NCI-H1436 treated with DMSO at 0.1 percent for 48 hours (cell line): ENCODE measurements at places on chromosomes 12 and 14.

- no peak for DNase-seq
Measured at GRCh38 chr14:91368776-91369416, 48.7 kb downstream of the CCDC88C start.

DNA sequence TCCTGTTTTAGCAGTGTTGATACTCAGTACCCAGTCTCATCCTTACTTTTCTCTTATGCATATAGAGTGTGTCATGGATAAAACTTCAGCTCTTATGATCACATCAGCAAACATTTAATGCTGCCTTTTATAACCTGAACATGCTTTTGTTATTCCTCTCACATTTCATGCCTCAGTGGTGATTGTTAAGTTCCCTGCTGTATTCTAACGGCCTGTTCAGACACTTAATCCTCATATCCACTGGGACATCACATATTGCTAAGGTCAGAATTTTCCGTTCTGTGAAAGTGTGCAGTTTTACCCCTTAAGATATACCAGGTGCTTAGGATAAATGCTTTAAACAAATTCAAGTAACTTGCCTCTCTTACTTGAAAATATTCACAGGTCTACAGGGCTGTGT lies 268.7 kb upstream of the SEL1L start:
- no peak for DNase-seq

GRCh38 chr14:30803185-30803584 lies 71.2 kb upstream of the COCH start:
- no peak for DNase-seq

- no peak for DNase-seq
Measured at GRCh38 chr14:94691660-94692034, 78.3 kb downstream of the GSC start.

- DNase-seq, result no peak
Measured at GRCh38 chr14:72154645-72155378, 222.6 kb downstream of the RGS6 start.

DNA sequence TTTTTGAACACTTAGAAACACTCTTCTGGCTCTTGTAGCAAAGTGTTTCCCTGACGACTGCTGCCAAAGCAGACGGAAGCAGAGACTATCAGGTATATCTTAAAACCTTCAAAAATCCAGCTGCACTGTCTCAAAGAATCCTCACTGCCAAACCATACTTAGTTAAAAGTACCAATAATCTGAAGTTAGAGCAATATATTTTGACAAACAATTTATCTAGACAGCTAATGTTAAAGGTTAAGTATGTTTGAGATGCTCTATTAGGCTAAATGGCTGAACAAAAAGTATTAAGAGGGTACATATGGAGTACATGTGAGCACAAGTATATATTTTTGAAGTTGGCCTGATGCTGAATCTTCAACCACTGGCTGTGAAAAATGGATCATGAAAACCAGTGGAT lies 331.9 kb upstream of the DIO2 start:
- DNase-seq, result no peak

- no peak for DNase-seq
Measured at GRCh38 chr12:6180268-6181051, 19.7 kb upstream of the CD9 start.

- no peak for DNase-seq
Measured at GRCh38 chr14:37172024-37172869, at the start of gene SLC25A21. SLC25A21 (minus strand) TSS chr14:37172606.

DNA sequence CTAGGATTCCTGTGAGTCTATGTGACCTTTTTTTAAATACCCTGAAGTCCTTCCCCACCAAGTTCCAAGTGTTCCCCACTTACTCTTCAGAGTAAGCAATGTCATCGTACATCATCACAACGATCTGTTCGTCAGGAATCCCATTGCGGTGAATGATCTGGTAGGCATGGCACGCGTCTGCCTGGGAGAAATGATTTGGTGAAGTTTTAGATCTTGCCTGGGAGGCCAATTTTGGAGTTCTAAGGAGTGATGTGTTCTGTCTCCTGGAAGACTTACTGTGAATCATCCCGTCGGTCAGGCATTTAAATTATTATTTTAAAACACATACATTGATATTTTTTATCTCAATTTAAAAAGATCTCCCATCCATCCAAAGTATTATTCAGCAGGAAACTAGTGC lies 29.8 kb downstream of the LGMN start:
- no peak for DNase-seq

GRCh38 chr12:108689314-108690190 lies 41.8 kb downstream of the CORO1C start:
- DNase-seq, result no peak

- no peak for DNase-seq
Measured at GRCh38 chr14:71138448-71139293, 231.4 kb downstream of the PCNX1 start.

DNA sequence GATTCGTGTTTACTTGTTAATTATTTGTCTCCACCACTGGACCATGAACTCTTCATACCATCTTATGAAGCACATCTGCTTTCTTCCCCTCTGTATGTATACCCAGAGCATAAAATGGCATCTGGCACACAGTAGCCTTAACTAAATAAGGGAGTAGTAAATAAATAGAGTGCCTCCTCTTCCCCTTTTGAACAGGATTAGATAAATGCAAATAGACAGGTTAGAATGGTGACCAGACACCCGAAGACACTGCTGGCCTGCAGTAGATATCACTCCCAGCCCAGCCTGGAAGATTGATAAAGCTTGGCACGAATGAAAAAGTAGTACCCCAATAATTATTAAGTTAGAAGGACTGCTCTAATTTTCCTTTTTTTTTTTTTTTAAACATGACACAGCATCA lies 6.9 kb downstream of the GALNT4 start:
- no peak for DNase-seq

GRCh38 chr12:90211017-90211416 lies 502.4 kb upstream of the ATP2B1 start:
- DNase-seq, result no peak

GRCh38 chr12:65195387-65196055 lies 26.1 kb downstream of the LEMD3 start:
- DNase-seq, result no peak

DNA sequence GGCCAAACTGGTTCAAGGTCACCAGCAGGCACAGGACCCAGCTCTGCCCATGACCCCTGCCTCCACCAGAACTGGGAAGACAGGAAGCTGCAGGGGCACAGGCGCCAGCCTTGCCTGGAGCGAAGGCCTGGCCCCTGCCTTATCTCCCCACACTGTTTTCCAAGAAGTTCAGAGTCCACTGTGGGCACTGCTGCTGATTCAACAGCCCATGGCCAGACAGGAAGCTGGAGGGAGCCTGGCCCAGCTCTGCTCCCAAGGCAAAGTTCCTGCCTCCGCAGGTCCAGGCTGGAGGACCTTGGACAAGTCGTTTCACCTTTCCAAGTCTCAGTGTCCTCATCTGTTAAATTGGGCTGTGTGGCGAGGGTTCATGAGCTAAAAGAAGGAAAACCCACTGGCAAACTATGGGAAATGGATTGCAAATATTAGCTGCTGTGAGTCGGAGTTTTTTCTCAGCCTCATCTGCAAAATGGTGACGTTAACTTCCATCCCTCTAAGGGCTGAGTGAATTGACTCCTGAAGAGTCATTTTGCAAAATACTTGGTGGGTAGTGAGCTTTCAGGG lies 1.2 kb downstream of the PHETA1 start:
- no peak for DNase-seq

DNA sequence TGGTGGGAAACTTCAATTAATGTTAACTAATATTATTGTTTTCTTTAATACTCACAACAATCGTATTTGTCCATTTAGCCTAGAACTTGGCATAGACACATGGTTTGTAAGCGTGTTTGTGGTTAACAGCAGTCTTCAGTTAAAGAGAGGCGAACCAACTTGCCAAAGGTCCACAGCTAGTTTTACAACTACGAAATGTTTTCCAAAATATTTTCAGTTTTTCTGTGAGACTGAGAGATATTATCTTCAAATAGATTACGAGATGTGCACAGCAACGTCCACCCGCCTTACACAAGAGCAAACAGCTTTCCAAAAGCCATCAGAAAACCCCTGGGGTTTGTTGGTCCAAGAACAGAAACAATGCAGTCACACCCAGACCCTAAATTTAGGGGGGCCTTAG lies 58.6 kb upstream of the RASSF3 start:
- no peak for DNase-seq

- no peak for DNase-seq
Measured at GRCh38 chr12:86229772-86230171, 26.4 kb downstream of the MGAT4C start.

GRCh38 chr12:122871851-122872780 lies 23.8 kb downstream of the VPS37B start:
- no peak for DNase-seq

- DNase-seq, result no peak
Measured at GRCh38 chr12:51386351-51386750, 4.9 kb downstream of the GALNT6 start.

DNA sequence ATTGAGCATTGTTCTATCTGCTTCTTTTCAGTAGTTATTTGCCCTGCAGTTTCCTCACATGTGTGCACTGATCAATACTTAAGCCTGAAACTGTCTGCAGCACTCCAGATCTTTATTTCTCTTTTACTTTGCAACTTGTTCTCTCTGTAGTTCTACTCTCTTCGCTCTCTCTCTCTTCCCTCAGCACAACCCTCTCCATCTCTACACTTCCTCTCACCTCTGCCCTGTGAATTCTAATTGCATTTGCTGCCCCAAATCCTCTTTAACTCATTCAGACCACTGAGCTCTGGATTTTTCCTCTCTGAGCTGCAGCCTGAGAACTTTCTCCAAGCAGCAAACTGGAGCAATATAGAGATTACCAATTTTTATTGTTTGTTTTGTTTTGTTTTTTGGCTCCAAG lies 1035.5 kb downstream of the FSCB start:
- no peak for DNase-seq

DNA sequence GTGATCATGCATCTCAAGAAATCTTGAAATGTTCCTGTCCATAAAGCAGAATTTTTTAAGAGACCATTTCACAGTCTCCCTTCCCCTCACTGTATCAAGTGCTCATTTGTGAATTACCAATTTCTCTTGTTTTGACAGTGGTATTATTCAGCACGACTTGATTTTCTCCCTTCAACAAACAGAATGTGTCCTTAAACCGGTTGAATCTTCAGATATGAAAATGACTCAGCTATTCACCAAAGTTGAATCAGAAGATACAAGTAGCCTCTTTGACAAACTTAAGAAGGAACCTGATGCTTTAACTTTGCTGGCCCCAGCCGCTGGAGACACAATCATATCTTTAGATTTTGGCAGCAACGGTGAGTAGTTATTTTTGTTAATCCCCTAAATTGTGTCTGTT lies 25.5 kb upstream of the SNAPC1 start:
- no peak for DNase-seq

DNA sequence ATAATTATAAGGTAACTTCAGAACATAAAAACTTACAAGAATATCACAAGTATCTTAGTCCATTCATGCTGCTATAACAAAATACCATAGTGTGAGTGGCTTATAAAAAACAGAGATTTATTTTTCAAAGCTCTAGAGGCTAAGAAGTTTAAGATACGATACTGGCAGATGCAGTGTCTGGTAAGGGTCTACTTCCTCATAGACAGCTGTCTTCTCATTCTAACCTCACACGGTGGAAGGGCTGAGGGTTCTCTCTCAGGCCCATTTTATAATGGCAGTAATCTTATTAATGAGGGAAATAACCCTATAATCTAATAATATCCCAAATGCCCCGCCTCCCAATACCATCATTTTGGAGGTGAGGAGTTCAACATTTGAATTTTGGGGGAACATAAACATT lies 23.7 kb upstream of the OSBPL8 start:
- DNase-seq, result no peak

DNA sequence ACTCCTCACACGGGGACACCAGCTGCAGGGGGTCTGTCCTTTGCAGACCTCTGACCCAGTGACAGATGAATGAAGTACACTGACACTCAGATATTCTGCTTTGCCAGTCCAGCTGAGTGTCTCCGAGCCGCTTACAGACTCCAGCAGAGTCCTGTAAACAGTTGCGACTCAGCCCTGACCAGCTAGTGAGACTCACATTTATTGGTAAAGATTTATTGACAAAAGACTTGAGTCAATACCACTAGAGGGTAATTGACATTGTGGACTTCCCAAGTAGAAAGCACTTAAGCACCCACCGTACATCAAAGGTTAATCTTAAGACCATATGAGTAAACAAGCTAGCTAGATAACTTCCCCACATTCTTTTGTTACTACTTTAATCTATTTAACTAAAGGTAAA lies 9.8 kb upstream of the FKBP4 start:
- DNase-seq, result no peak

- DNase-seq, result no peak
Measured at GRCh38 chr12:89571491-89572195, 45.8 kb upstream of the POC1B start.

GRCh38 chr12:21476949-21477348 lies 24.5 kb downstream of the RECQL start:
- no peak for DNase-seq

DNA sequence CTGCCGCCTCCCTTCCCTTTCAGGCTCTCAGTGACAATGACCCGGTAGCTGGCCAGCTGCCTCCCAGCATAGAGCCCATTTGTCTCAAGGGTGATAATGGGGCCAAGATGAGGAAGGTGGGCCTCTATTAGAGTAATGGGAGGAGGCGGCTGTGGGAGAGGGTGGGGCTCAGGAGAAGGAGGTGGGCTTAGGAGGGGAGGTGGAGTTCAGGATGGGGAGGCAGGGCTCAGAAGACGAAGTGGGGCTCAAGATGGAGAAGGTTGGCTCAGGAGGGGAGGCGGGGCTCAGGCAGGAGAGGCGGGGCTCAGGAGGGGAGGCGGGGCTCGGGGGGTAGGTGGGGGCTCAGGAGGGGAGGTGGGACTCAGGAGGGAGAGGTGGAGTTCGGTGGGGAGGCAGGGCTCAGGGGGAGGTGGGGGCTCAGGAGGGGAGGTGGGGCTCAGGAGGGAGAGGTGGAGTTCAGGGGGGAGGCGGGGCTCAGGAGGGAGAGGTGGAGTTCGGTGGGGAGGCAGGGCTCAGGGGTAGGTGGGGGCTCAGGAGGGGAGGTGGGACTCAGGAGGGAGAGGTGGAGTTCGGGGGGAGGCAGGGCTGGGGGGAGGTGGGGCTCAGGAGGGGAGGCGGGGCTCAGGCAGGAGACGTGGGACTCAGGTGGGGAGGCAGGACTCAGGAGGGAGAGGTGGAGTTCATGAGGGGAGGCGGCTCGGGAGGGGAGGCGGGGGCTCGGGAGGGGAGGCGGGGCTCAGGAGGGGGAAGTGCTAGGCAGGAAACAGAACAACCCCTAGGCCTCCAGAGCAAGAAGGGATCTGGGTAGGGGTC lies 36.8 kb downstream of the IQSEC3 start:
- DNase-seq, result peak; percentile 83

- no peak for DNase-seq
Measured at GRCh38 chr12:106733660-106734059, 40.8 kb upstream of the RIC8B start.

DNA sequence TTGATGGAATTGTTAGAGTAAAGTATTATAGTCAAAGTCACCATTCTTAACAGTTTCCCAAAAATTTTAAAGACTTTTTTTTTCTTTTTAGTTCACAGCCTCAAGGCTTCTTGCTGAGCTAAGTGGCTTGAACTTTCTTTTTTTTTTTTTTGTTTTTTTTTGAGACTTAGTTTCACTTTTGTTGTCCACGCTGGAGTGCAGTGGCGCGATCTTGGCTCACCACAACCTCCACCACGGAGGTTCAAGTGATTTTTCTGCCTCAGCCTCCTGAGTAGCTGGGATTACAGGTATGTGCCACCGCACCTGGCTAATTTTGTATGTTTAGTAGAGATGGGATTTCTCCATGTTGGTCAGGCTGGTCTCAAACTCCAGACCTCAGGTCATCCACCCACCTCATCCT lies 92.8 kb downstream of the SETD3 start:
- DNase-seq, result no peak

- no peak for DNase-seq
Measured at GRCh38 chr12:119683413-119683812, 15.5 kb downstream of the PRKAB1 start.

GRCh38 chr12:115260762-115261675 lies 577.0 kb upstream of the TBX3 start:
- DNase-seq, result no peak

GRCh38 chr14:76715511-76716081 lies 45.7 kb upstream of the VASH1 start:
- DNase-seq, result no peak
